Activated CD4-positive, alpha-beta T cell treated with anti-CD3 and anti-CD28 coated beads, Interleukin-10, Interleukin-2, amounts not matched to agents 100 ng/mL and 50 ng/mL, durations not matched to agents 16 hours and 8 hours (primary cell): ENCODE measurements at places on chromosomes 4 and X.
A peak's percentile ranks its signal among the peaks of the same experiment; 100 is the strongest.

GRCh38 chr4:152807294-152807829 is 27.6 kb downstream of the ARFIP1 start:
- peak; percentile 72 for DNase-seq

DNA sequence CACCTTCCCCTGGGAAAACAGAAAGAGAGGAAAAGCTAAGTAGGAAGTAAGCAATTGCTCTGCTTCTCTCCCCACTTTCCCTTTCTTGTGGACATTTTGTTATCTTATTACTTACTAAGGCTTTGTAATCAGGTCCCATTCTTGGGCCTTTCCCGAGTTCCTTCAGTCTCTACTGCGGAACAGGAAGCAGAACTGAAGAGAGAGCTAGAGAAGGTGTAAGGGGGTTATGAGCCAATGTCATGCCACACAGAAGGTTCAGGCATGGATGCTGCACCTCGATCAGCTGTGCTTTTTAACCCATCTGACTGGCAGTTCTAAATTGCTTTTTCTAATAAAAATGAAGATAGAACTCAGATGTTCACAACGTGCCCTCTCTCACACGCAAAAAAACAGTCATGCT is 83.6 kb downstream of the MID1 start:
- no peak for DNase-seq

- DNase-seq, result no peak
Observed at GRCh38 chr4:123939621-123940020, 543.0 kb downstream of the SPRY1 start.

DNA sequence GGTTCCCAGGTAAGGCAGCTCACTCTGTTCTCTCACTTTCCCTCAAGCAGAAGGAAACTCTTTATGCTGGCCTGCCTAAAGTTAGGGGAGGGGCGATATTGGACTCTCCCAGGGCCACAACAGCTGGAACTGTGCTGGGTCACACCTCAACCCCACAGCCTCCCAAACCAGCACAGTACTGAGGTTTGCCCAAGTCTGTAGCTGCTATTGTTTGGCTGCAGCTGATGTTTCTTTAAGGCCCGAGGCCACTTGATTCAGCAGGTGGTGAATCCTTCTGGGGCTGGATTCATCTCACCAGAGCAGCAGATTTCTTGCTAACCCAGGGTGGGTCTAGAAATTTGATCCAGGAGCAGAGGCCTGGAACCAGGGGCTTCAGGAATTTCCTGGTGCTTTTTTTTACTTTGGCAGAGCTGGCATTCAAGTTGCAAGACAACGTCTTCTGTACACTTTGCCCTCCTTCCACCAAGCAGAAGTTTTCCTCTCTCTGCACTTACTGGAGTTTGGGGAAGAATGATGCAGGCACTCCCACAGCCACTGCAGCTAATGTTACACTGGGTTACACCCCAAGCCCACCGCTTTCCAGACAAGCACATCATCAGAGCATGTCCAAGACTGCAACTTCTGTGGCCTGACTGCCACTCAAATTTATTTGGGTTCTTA is 544.7 kb upstream of the NDST4 start:
- DNase-seq, result no peak

DNA sequence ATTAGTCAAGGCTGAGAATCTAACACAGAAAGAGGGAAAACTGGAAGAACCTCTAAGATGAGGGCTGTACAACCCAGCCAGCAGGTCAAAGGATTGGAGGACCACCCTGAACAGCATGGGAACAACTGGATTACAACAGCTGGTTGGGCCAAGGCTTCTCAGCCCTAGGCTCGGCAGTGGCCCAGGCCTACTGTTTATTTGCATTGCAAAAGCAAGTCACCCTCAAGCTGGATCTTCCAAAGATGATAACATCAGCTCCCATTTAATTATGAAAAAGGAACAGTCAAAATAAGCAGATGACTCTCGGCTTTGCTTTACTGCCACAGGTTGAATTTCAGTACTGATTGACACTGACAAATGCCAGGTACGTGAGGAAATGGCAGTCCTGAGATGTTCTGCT is 61.8 kb downstream of the GPC3 start:
- DNase-seq, result no peak

GRCh38 chr4:159400558-159401225 is 297.8 kb downstream of the RAPGEF2 start:
- DNase-seq, result no peak

DNA sequence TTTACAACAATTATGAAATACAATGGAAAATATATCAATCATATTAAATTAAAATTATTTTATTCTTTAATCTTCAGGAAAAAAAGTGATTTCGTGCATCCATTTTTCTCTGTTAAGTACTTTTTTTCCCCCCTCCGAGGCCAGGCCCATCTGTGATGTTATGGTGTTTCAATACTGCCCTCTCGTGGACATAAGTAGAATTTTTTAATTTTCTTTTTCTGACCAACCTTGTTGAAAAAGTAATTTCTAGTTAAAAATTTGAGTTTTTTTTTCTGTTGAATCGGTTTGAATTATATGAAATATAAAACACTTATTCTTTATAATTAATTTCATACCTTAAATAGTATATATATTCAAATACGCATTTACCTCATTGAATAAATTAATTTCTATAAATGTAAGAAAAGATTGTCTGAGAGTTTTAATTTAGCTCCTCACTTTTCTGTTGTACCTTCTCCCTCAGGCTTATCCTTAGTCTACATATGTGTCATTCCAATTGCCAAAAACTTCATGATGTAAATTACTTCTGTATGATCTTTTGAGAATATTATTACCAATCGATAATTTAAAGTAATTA is 175.8 kb upstream of the TECRL start:
- peak; percentile 32 for DNase-seq

- no peak for DNase-seq
Observed at GRCh38 chrX:114582698-114583395, 1.0 kb upstream of the HTR2C start.

- no peak for DNase-seq
Observed at GRCh38 chrX:68999356-68999755, 165.9 kb downstream of the PJA1 start.

DNA sequence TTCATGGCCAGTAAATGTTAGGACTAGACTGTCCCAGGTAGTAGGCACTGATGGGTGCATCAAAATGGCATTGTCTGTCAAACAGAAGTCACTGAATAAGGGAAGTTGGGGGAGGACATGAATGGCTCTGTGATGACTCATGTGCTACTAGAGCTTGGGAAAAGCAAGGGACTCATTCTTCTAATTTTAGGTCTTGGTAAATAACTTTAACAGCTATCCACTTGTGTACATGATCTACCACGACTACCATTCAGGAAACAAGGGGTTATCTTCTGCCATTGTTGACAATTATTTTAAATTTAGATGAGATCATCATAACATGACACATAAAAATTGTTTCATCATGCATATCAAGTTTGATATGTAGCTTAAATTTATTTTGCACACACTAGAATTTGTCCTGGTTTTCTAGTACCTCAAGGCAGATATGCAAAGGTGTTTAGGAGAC is 6.3 kb downstream of the AREG start:
- no peak for DNase-seq

GRCh38 chrX:5957506-5957905 is 271.2 kb downstream of the NLGN4X start:
- DNase-seq, result no peak

- no peak for DNase-seq
Observed at GRCh38 chr4:107442538-107443111, 277.4 kb downstream of the PAPSS1 start.

GRCh38 chrX:23503835-23504539 is 163.3 kb upstream of the PRDX4 start:
- no peak for DNase-seq

DNA sequence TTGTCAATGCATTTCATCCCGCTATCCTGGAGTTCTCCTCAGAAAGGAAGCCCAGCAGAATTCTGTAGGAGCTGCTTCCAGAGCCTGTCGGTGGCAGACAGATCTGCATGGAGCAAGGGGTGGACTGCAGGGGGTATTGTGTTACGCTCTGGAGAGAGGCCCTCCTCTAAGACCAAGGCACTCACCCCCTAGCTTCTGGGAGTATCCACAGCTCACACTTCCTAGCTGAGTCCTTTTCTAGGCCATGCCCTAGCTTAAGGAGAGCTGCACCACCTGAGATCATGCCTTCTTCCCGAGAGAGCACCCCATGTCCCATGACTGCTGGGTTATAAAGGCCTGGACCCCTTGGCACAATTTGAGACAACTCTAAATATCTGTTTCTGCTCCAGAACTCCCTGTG is 39.1 kb downstream of the MTNR1A start:
- DNase-seq, result no peak

GRCh38 chrX:49291615-49292337 is 11.7 kb upstream of the GAGE10 start:
- peak; percentile 77 for DNase-seq

- peak; percentile 14 for DNase-seq
Observed at GRCh38 chrX:79117078-79117477, 27.4 kb upstream of the GPR174 start.

GRCh38 chrX:36160081-36160480 is 240.5 kb downstream of the CFAP47 start:
- DNase-seq, result no peak

DNA sequence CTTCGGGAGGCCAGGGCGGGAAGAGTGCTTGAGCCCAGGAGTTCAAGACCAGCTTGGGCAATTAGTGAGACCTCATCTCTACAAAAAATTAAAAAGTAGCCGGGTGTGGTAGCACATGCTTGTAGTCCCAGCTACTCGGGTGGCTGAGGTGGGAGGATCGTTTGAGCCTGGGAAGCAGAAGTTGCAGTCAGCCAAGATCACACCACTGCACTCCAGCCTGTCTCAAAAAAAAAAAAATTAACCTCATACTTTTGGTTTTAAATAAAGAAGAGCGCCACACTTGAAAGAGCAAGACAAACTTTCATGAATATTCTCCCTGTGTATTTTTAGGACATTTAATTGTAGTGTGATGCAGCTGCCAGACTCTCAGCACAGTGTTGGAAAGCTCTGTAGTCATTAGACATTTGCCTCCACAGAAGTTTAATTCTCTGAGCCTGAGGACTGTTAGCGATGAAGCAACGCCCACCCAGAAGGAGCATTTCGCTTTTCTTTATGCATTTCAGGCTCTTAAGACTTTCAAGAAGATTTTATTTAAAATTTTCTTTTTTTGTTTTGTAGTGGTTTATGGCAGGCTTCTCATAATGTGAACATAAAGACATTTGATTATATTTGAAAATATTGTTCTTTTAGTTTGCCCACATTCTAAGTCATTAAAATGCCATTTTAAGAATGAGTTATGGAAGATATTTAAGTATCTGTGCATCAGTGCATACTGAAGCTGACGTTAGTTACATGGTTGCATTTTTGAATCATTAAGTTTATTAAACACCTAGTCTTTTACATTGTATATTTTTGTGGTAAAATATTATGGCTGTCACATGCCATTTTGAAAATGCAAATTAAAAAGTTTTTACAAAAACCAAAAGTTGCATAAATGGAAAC is 45.8 kb downstream of the DCLK2 start:
- DNase-seq, result no peak

GRCh38 chr4:184705692-184706091 is 28.2 kb downstream of the CENPU start:
- peak; percentile 62 for DNase-seq

GRCh38 chrX:76454456-76454927 is 27.0 kb downstream of the MAGEE1 start:
- peak; percentile 30 for DNase-seq

DNA sequence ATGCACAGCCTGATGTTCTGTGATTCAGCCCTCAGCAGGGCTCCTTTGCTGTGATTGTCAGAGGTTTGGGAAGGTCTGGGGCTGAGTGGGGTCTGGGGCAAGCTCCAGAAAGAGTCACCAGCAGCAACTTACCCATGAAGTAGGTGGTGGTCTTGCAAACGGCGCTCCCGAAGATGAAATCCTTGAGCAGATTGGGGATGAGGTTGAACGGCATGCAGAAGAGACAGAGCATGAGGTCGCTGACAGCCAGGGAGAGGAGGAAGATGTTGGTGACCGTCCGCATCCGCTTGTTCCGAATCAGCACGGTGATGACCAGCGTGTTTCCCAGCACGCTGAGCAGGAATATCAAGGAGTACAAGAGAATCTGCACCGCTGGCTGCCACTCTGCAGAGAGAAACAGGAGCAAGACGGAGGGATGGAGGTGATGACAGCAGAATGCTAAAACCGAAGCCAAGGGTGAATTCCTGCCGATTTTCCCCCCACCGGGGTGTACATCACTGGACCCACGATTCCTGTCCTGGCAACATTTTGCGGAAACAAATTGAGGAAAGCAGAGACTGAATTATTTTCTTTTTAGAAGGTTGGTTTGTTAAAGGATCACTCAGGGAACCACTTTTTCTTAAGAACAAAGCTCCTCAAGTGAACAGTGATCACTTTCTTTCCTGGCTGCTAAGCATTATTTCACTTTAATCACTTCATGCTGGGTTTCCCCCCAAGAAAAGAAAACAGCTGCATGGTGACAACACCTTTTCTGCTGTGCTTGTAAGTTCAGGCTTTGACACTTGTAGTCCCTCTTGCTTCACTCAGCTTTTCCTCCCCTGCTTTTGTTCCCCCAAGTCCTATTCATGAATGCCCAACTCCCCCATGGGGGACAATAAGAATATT is 941 bp downstream of the CCKAR start:
- no peak for DNase-seq

DNA sequence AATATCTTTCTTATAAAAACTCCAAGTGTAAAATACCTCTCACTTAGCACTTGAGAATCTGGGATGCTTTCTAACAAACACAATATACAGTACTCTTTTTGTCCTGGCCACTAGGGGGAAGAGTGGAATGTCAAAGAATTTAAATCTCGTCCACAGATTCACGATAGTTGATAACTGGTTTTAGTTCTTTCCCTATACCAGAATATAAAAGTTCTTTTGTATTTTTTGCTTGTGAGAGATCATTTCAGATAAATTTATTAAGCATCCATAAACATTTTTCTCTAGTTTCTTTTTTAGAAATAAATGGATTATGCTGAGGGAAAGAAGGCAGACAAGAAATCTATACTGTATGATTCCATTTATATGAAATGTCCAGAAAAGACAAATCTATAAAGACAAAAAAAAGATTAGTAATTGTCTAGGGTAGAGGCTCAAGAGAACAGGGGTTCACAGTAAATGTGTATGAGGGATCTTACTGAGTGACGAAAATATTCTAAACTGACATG is 50.4 kb downstream of the MGARP start:
- DNase-seq, result peak; percentile 53

DNA sequence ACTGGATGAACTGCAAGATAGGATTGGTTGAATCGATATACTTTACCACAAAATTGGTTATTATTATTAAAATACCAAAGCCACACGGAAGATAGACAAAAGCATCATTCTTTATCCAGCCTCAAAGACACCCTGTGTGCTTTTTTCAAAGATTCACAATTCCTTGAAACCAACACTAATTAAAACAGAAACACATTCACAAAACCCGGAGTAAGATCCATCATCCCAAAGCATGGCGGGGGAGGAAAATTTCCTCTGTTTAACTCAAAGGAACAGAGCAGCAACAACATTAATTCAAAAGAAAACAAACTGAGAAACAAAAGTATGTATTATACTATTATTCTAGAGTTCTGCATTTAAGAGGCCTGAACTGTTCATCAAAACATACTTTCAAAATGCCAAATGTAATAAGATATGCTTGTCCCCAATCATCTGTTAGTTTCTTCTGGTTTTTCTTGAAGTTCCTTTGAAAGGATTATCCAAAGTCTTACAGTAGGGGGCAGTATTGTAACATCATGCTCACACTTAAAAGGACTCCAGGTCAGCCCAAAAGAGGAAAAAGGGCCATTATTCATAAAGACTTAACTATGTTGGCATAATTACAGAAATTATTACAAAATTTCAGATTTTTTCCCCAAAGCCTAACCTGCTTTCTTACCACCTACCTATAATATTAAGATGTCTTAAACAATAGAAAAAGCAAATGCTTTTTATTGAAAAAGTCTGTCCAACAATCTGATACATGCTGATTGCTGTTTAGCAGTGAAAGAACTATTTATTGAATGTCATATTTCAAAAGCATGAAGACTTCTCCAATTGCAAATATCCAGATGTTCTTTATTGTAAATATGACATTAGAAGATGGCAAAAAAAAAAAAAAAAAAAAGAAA is 168.7 kb downstream of the SCFD2 start:
- peak; percentile 68 for DNase-seq
